CD4-positive, alpha-beta T cell treated with Interleukin-17A for 4 hours (primary cell): ENCODE measurements at places on chromosomes 1 and 21.

- peak; percentile 57 for DNase-seq
Measured at GRCh38 chr1:25099343-25099951, 132.9 kb downstream of the SYF2 start.

DNA sequence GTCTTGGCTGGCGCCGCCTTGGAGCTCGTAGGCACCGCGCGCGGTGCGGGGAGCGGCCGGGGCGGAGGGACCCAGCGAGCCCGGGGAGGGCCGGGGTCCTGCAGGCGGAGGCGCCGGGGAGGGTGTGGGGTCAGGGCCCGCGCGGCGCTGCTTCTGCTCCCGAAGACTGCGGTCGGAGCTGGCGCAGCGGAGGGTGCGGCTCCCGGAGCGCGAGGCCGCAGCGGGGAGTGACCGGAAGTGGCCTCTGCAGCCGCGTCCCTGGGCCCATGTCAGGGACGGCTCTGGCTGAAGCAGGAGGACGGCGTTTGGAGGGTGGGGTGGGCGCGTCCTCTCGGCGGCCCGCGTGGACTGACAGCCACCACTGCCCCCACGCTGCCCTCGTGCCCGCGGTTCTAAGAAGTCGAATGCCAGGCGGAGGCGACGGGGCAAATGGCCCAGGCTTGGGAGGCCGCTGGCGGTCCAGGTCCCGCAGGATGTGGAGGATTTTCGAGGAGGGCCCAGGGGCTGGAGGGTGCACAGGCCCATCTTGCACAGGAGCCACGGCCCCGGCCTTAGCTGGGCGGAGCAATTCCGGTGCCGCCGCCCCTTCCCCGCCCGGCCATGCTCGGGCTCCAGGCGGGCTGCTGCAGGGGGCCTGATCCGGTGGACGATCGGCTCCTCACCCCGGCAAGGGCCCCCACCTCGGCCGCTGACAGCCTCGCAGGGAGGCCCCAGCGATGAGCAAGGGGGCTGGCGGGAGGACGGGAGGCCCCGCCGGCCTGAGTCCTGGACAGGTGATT lies 7.7 kb upstream of the ZNF669 start:
- no peak for DNase-seq

- DNase-seq = no peak
Measured at GRCh38 chr1:66563941-66564630, 30.1 kb downstream of the SGIP1 start.

DNA sequence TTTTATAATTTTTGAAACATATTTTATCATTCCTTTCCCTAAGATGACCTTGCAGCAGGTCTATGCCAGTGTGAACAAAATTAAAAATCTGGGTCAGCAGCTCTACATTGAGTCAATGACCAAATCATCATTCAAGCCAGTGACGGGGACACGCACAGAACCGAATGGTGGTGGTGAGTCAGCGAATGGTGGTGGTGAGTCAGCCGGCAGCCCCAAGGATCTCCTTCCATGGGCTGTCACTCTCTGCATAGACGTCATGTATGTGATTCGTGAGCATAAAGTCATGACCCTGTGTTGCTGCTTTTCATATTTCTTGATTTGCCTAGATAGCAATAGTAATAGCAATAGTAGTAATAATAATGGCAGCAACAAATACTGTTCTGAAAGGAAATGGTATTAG lies 26.3 kb downstream of the PER3 start:
- DNase-seq = no peak

- DNase-seq = no peak
Measured at GRCh38 chr1:180376800-180377199, 125.6 kb downstream of the ACBD6 start.

- DNase-seq = no peak
Measured at GRCh38 chr1:36125129-36125991, at the start of gene COL8A2. COL8A2 (minus strand) TSS chr1:36125222; CDS start chr1:36100242, 24,980 bp downstream.

- no peak for DNase-seq
Measured at GRCh38 chr21:15437883-15438282, 291.9 kb upstream of the USP25 start.

- DNase-seq = no peak
Measured at GRCh38 chr1:183582021-183582713, 8.1 kb downstream of the NCF2 start.

DNA sequence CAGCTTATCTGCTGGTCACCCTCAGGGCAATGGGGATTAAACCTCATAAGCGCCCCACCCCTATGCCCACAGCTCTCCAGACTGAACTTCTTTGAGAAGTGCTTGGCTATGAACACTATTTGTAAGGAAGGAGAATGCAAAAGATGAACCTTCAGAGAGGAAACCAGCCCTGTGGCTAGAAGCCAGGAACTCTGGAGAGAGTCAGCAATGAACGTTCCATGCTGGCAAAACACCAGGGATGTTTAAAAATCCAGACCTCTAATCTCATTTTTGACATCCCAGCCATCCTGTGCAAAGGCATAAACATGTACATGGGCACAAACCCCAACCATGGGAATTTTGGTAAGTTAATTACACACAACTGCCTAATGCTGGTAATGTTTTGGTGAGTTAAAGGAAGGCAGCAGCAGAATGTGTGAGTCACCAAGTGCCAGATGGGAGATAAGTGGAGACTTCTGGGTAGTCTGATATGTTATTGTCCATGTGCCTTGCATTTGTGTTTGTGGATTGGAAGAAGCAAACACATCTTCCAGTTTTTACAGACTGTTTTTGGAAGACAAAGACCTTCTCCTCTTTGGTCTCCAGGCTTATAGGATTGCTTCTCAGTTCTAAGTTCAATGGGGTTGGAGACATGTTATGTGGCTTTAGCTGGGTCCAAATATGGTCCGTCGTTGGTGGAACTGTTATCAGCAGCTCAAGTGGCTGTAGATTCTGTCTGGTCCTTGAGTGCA lies 174.1 kb upstream of the ETV3 start:
- no peak for DNase-seq

DNA sequence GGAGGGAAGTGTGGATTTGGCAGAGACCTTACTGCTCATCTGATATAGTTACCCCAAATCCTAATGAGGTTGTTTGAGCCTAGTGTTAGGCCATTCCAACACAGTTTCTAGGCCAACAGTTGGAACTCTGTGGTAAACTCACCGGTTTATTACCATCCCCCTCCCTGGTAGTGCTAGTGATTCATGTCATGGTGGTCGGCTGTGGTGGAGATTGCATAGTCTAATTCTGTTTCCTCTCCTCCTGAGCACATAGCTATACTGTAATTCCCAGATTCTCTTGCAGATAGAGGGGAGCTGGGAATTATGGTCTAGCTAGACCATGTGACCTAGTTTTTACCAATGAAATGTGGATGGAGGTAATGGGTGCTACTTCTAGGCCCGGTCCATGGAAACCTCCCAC lies 123.7 kb upstream of the KIF26B start:
- no peak for DNase-seq
